ENCODE measurements at places on chromosomes 6 and 20.

DNA sequence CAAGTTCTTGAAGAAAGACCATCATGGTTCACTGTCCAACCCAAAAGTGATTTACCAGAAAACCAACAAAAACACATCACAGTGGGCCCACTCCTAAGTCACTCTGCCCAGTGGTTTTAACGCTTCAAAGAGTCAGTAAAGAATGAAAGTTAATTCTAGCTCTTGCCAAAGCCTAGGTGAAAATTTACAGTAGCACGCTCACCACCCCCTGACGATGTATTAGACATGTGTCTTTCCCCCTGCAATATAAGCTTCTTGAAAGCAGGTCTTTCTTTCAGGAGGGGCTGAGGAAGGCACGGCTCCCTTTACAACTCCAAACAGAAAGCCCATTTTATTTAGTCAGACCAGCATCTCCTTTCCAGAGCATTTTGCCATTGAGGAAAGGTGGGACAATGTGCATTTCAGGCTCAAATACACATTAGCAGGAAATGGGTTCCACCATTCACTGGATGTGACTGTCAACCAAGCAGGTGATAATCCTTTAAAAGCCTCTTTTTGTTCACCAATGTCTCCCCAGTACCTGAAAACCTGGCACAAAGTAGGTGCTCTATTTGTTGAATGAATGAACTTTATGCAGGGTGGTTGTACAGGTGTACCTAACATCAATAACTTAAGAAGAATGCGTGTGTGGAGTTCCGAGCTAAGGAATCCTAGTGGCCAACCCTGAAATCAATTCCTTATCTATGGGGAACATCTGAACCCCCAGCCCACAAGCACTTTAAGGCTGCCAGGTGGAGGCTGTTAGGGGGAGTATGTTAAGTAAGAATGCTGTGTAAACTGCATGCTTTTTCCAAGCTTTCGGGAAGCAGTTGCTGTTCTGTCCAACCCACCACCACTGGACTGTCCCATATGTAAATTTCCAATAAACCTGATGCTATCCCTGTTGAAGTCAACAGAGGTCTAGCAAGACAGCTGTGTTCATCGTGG, 11.4 kb downstream of the EZR start:
- no peak for DNase-seq

GRCh38 chr6:3252861-3253596, 5.7 kb upstream of the PSMG4 start:
- DNase-seq: no peak

DNA sequence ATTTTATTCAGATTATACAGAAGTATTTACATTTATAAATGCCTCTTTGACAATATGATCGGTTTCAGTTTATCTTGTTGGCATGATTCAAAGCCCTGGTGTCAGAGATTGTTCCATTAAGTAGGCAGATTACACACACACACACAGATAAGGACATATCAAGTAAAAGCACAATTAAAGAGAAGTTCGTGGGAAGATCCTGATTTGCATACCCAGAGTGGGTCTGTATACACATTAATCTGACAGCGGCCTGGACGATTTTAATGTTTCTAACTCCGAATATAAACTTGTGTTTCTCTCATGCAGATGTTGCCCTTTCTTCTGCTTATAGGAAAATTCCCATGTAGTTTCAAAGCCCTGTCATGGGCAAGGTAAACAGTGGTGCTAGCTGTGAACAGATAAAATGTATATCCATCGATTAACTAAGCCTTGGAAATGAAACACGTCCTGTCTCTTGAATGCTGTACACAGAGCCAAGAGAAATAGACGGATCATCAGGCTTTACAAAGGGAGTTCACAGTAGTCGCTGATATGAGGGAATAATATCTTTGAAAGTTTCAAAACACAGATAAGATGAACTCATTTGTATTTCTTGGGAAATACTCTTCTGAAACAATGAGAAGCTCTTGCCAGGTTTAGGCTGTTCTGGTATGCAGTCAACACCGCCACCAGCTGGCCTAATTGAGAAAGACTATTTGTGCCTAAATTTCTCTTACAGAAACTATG, 108.2 kb upstream of the GMDS start:
- DNase-seq: peak; percentile 42

GRCh38 chr6:138973466-138974153, 14.4 kb downstream of the REPS1 start:
- no peak for DNase-seq

GRCh38 chr6:151656392-151656791, 151.1 kb upstream of the ESR1 start:
- no peak for DNase-seq

Data from CD4-positive, alpha-beta T cell treated with Interleukin-2 at 100 ng/mL for 4 hours (primary cell).